ENCODE measurements at places on chromosomes 7 and 10.
A peak's percentile ranks its signal among the peaks of the same experiment; 100 is the strongest.

DNA sequence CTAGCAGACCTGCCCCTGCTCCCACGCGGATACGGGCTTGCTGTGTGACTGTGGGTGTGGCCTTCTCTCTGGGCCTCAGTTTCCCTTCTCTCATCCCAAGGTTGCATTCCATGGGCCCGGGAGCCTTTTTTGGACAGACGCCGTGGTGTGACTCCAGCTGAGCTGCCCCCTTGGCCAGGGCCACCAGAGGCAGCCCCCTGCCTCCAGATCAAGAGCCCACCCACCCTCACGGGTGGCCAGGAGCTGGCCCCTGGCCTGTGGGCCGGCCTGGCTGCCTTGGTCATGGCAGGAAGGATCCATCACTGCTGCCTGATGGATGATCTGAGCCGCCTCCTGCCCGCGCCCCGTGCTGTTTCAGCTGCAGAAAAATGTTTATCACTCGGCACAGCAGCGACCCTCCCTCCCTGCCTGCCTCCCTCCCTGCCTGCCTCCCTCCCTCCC is 27.8 kb upstream of the ELFN1 start:
- DNase-seq: no peak

GRCh38 chr7:925601-926000 is 28.9 kb downstream of the ADAP1 start:
- no peak for DNase-seq

DNA sequence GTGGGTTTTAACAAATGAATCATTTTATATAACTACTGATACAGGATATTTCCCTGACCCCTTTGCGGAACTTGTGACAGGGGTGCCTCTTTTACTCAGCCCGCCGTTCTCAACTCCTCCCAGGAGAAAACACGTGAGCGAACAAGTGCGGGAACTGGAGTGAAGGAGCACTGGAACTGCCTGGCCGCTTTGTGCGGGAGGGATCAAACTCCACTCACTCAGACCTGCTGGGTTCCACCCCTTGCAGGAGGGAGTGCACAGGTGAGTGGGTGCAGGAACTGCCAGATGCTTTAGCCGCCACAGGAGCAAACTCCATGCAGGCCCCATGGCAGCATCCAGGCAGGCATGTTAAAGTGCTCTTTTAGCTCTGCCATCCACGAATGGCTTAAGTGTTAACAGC is 513.4 kb upstream of the GRM3 start:
- DNase-seq: no peak

GRCh38 chr7:117870448-117871130 is 2.7 kb downstream of the CTTNBP2 start:
- DNase-seq: no peak

GRCh38 chr10:30454744-30455510 is 20.9 kb downstream of the MAP3K8 start:
- DNase-seq: peak; percentile 44

GRCh38 chr7:94803821-94804220 is 103.6 kb upstream of the PPP1R9A start:
- DNase-seq: no peak

DNA sequence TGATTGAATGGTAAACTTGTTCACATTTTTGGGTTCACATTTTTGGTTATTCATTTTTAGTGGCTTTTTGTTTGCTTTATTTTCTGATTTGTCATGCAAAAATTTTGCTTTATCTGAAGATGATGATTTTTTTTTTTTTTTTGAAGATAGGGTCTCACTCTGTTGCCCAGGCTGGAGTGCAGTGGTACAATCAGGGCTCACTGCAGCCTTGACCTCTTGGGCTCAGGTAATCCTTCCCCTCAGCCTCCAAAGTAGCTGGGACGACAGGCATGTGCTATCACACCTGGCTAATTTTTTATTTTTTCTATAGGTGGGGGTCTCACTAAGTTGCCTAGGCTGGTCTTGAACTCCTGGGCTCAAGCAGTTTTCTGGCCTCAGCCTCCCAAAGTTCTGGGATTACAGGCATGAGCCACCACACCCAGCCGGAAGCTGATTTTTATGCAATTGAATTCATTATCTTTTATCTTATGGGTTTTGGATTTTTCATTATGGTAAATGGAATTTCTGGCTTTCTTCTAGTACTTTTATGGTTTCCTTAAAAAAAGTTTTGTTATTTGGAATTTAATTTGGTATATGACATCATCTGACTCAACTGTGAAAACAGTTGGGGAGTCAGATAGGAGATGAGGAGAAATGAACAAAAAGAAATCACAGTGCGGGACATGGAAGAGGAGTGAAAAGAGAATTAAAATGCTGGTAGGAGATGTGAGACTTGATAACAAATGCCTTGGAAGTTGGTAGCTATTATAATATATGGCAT is 158.7 kb downstream of the LRMDA start:
- DNase-seq: no peak

- no peak for DNase-seq
Observed at GRCh38 chr7:50421043-50421442, 29.1 kb downstream of the FIGNL1 start.

GRCh38 chr10:373015-373414 is 237.8 kb downstream of the ZMYND11 start:
- DNase-seq: peak; percentile 76

DNA sequence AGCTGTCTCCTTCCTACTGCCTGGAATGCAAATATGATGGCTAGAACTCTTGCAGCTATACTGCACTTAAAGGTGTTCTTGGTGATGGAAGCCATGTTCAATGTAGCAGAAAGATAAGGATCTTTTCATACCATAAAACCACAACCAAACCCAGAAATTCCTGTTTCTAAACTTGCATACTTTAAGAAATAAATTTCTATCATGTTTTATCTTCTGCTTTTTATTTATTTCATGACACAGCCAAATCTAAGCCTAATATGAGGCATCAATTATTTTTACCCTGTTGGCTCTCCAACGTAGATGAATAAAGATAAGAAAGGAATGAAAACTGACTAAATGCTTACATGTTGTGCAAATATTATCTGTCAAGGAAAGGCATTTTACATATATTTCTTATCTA is 224.1 kb downstream of the DOCK4 start:
- DNase-seq: no peak

DNA sequence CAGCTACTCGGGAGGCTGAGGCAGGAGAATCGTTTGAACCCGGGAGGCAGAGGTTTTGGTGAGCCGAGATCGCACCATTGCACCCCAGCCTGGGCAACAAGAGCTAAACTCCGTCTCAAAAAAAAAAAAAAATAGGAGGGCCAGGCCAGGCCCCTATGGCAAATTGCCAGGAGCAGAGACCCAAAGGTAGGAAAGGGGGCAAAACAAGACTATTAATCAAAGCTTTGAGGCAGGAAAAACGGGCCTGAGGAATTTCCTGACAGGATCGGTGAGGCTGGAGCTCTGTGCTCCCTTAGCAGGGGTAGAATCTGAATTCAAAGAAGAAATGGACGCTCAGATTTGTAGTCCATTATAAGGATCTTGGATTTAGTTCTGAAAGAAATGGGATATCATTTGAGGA is 2.8 kb upstream of the VOPP1 start:
- DNase-seq: no peak

DNA sequence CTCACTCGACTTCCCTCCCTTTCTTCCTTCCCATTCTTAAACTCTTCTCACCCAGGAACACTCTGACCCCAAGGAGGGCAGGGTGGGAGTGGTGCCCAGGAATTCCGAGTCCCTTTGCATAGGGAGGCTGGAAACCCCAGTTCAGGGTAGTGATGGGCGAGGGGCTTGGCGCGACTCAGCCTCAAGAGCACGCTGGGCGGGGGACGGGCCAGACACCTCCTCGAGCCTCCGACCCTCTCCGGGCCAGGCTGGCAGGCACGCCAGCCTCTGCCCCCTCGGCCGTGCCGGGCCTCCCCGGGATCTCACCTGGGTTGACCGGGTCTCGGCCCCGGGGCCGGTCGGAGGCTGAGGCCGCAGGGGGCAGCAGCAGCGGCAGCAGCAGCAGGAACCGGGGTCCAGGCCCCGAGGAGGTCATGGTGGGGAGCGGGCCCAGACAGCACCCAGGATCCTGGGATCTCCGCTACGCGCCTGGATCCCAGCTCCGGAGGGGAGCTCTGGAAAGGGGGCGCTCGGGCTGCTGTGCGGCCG is 457 bp downstream of the PLOD3 start:
- no peak for DNase-seq
